ENCODE measurements at places on chromosomes 5 and 9.

GRCh38 chr5:4015709-4016108 is 420.1 kb downstream of the IRX1 start:
- DNase-seq: no peak

- no peak for DNase-seq
Observed at GRCh38 chr9:127256324-127256723, 8.2 kb upstream of the GARNL3 start.

GRCh38 chr5:151039665-151040064 is 19.3 kb downstream of the GPX3 start:
- no peak for DNase-seq

GRCh38 chr9:88998911-88999310 is 7.6 kb downstream of the S1PR3 start:
- no peak for DNase-seq

GRCh38 chr9:5846501-5846921 is 13.6 kb upstream of the ERMP1 start:
- no peak for DNase-seq

DNA sequence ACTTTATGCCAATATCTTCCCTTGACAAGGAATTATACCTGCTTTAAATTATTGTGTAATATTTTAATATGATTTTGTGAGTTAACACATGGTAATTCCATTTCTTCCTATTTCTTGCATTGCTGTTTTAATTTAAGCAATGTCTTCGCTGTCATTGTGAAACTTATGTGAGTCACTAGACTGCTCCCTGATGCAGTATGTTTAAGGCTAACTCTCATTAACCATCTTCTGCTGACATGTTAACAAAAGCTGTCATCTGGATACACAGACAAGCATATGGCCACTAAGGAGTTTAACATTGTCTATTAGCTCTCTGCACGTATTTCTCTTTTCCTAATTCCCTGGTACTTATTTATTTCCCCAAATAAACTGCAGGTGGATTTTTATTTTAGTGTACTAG is 980.8 kb upstream of the CTNND2 start:
- DNase-seq: no peak

GRCh38 chr5:127960270-127960691 is 123.3 kb upstream of the SLC12A2 start:
- no peak for DNase-seq

GRCh38 chr5:124136609-124137008 is 609.8 kb downstream of the ZNF608 start:
- no peak for DNase-seq

DNA sequence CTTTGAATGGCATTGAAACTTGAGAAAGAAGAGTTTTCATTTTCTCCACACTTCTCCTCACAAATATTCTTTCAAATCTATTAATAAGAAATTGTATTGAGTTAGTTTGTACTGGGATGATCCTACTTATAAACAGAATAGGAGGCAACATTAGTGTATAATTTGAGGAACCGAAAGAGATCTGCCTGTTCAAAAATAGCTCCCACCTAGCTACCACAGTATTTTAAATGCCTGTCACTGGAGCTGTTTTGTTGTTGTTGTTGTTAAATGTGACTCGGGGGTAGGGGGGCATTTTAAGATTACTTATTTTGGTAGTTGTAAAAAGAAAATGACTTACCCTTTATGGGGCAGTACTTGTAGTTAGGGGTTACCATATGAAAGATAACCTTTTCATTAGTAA is 20.1 kb upstream of the HAPLN1 start:
- DNase-seq: no peak

- DNase-seq: no peak
Observed at GRCh38 chr5:150640311-150641005, at the start of gene SYNPO. Gene SYNPO, plus strand, starts transcription at chr5:150640660. Its CDS starts 7,616 bp downstream, at chr5:150648276.

- no peak for DNase-seq
Observed at GRCh38 chr9:30575691-30576090, 1808.8 kb upstream of the ACO1 start.

DNA sequence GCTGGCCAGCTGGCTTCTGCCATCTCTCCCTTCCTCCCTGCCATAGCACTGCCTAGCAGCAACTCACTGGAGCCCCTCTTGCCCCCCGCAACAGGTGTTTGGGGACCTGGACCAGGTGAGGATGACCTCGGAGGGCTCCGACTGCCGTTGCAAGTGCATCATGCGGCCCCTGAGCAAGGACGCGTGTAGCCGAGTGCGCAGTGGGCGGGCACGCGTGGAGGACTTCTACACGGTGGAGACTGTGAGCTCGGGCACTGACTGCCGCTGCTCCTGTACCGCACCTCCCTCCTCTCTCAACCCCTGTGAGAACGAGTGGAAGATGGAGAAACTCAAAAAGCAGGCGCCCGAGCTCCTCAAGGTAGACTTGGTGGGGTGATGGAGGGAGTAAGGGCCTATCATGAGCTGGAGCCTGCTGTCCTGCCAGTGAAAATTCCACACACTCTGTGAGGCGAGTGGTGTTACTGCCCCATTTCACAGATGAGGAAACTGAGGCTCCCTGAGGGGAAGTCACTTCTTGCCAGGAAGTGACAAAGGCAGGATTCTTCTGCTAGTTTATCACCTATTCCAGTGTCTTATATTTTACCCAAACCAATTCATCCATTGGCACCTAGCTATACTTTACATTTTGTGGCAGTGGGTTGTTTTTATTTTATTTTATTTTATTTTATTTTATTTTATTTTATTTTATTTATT is 10.1 kb downstream of the OLFML2A start:
- no peak for DNase-seq

Measured in CD4-positive, alpha-beta T cell treated with Interleukin-21 for 1 hour (primary cell).